Heart left ventricle (tissue), 16 donors: ENCODE measurements at places on chromosomes 6 and 20. TPM values are rescaled to one million over a fixed set of nuclear protein-coding genes. Genes with fewer than 3 reads are reported as not detected.

Gene AKAP12
- polyA plus RNA-seq: 3.7 TPM

Gene MUC22
- polyA plus RNA-seq: 0.01 TPM

Gene SLC35A1
- 12.1 TPM for polyA plus RNA-seq

Gene WFDC2
- polyA plus RNA-seq: 0.51 TPM

Gene LY6G5C
- 1.4 TPM for polyA plus RNA-seq

Gene PAK5
- polyA plus RNA-seq: not detected

Gene CFB
- 3.7 TPM for polyA plus RNA-seq

Gene SLC22A23
- 3.7 TPM for polyA plus RNA-seq

Gene MAS1
- polyA plus RNA-seq: not detected

Gene BANF2
- polyA plus RNA-seq: not detected

Gene PPARD
- polyA plus RNA-seq: 13.8 TPM

Gene C6orf15
- not detected for polyA plus RNA-seq

Gene CCDC170
- polyA plus RNA-seq: 0.07 TPM

Gene SYNDIG1
- polyA plus RNA-seq: 21.7 TPM

Gene TRPC4AP
- polyA plus RNA-seq: 21.2 TPM

Gene CST5
- polyA plus RNA-seq: not detected

Gene SAMD5
- polyA plus RNA-seq: 0.54 TPM

Gene TDRD6
- 0.42 TPM for polyA plus RNA-seq

Gene EYA2
- 0.30 TPM for polyA plus RNA-seq

Gene THBD
- 24.0 TPM for polyA plus RNA-seq

Gene SAMD3
- polyA plus RNA-seq: 0.06 TPM

Gene TCP11
- not detected for polyA plus RNA-seq

Gene AGPAT1
- 43.5 TPM for polyA plus RNA-seq

Gene KIAA0408
- polyA plus RNA-seq: 0.57 TPM

Gene SGK2
- 0.72 TPM for polyA plus RNA-seq

Gene CLIC5
- polyA plus RNA-seq: 63.0 TPM

Gene GHRH
- polyA plus RNA-seq: not detected

Gene CASP8AP2
- 4.4 TPM for polyA plus RNA-seq

Gene MYLK2
- 0.23 TPM for polyA plus RNA-seq

Gene LHFPL5
- not detected for polyA plus RNA-seq

Gene NDUFAF4
- polyA plus RNA-seq: 62.9 TPM

Gene TRIM40
- not detected for polyA plus RNA-seq

Gene PRKN
- polyA plus RNA-seq: 6.7 TPM

Gene RSPH4A
- 0.23 TPM for polyA plus RNA-seq

Gene OR2B6
- polyA plus RNA-seq: not detected

Gene HLA-DRB5
- polyA plus RNA-seq: 0.38 TPM

Gene MED23
- polyA plus RNA-seq: 7.7 TPM

Gene KIF13A
- polyA plus RNA-seq: 17.1 TPM

Gene RPS6KA2
- polyA plus RNA-seq: 23.0 TPM

Gene RHAG
- polyA plus RNA-seq: 0.22 TPM

Gene LAMP5
- polyA plus RNA-seq: not detected

Gene MYL9
- polyA plus RNA-seq: 1,748 TPM

Gene LINC00237
- polyA plus RNA-seq: not detected

Gene NRSN1
- polyA plus RNA-seq: not detected

Gene BPIFB6
- not detected for polyA plus RNA-seq

Gene NUS1
- 22.0 TPM for polyA plus RNA-seq

Gene TFAP2C
- polyA plus RNA-seq: not detected

Gene OPRM1
- not detected for polyA plus RNA-seq

Gene MMS22L
- polyA plus RNA-seq: 1.4 TPM

Gene KCNK16
- polyA plus RNA-seq: not detected

Gene SLC2A10
- 2.4 TPM for polyA plus RNA-seq
